Fibroblast of skin of abdomen (primary cell): ENCODE measurements at places on chromosomes 2 and 18.

- no peak for DNase-seq
These were observed 15.2 kb downstream of the BCL2L11 start for GRCh38 chr2:111135910-111136297.

DNA sequence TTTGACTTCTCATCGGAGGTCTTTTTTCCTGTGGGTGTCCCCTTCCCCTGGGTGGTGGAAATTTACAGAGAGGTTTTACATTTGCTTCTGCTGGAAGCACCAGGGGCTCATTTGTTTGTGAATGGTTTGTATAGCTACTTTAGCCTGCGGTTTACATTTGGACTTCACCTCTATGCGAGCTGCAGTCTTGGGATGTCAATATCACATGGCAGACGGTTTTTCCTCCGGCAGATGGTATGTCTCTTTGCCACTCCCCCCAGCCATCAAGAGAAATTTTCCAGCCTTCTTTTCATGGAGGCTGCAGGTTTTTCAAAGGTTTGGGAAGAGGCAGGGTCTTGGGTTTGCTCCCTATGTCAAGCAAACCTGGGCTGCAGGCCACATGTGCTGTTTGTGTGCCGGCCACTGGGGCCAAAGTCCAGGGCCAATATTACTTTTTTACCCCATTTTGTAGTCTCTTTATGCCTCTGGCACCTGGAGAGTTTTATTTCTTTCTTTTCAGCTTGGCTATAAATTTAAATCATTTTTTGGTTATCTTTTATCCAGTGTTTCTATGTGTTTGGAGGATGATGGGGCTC lies 23.9 kb upstream of the BOD1L2 start:
- DNase-seq: no peak

DNA sequence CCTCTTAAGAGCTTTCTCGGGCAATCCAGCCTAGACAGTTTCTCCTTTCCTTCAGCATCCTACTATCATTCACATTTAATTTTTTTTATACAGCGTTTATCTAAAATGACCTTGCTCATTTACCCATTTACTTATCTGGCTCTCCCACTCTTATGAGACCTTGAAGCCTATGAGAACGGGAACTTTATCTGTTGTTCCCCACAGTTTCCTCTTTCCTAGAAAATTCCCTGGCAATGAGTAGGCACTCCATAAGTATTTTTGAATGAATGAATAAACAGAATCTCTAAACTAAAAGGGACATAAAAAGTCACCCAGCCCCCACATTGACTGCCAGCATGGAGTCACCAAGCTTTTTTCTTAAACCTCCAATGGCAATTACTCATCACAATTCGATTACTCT lies 353.2 kb downstream of the METTL4 start:
- DNase-seq: no peak

GRCh38 chr2:130882111-130882690 lies 45.5 kb downstream of the ARHGEF4 start:
- no peak for DNase-seq

DNA sequence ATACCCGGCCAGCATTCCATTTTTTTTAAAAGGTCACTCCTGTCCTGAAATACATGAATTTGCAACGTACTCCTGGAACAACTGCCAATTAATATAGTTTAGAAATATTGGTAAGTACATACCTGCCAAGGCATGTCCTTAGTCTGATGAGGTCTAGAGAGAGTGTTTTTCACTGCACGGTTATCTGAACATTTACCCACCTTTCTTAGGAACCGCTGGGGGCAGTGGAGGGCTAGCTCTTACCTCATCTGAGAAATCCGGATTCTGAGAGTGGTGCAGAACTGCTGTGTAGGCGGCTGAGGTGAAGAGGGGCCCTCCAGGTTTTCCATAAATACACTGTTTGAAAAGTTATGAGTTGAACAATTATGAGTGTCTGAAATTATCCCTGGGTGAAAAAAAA lies 133.1 kb upstream of the CCDC195 start:
- DNase-seq: no peak

DNA sequence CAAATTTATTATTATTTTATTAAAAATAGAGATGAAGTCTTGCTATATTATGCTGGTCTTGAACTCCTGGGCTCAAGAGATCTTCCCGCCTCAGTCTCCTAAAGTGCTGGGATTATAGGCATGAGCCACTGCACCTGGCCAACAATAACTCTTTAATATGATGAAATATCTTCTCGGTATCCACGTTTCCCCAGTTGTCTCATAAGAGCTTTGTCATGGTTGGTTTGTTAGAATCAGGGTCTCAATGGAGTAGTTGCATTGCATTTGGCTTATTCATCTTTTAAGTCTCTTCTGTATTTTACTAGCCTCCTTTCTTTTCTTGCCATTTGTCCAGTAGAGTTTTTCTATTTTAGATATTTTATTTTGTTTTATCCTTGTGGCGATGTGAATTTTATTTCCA lies 32.7 kb upstream of the DLX2 start:
- DNase-seq: no peak

DNA sequence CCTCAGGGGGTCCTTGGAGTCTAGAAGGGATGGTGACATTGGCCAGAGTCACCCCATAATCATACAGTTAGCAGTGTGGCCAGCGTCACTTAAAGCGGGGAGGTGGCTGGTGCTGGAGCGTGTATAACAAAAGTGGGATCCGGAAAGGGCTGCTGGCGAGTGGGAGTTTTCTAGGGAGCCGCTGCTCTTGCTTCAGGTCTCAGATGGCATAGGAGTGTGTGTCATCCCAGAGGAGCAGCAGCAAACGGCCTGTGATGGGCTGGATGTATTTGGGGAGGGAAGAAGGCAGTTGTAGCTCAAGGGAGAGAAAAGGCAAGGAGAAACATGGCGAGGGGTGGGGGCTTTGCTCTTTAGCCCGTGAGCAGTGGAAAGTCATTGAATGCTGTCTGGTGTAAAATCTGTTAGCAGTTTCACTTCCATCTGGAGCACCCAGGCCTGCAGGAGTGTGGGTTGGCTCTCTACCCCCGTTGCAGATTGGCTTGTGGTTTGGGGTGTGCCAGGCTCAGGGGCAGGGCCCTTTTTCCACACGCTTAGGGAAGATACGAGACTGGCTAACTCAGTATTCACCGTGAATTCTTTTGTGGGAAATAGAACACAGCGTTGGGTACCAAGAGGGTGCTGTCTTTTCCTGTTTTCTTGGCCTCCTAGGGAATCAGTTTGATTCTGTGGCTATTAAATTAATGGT lies 120.5 kb downstream of the AGAP1 start:
- DNase-seq: no peak
